ENCODE measurements at places on chromosomes 2 and 18. TPM values are rescaled to one million over a fixed set of nuclear protein-coding genes. Genes with fewer than 3 reads are reported as not detected.

Gene TMEM198
- total RNA-seq = 0.69 TPM

Gene GPR75
- total RNA-seq = 1.9 TPM

Gene DQX1
- 0.52 TPM for total RNA-seq

DNA sequence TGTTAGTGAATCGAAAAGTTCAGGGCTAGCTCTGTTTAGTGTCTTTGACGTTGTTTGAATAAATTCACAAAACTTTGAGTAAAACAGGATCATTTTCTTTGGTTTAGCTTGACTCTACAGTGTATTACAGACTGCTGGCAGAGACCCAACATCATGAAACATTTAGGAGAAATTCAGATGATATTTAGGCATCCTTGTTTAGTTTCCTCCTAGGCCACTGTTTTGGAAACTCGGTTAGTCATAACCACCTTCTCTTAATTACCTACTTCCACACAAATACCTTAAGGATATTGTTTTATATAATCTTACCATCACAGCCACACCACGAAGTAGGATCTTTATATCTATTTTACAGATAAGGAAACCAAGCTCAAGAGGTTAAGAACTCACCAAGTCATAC lies 7.8 kb downstream of the LIMS1 start:
- no peaks in the 10 kb centered on the region for H3K27me3 ChIP-seq
- peaks cover 24% of the 10 kb centered on the region for H3K4me1 ChIP-seq
- H3K4me3 ChIP-seq = no peak overlapping the region
- DNase-seq = no peak

GRCh38 chr18:57270156-57270555 lies 82.2 kb upstream of the ST8SIA3 start:
- H3K27ac ChIP-seq = no peak overlapping the region
- H3K36me3 ChIP-seq = no peaks in the 10 kb centered on the region
- no peak overlapping the region for H3K4me3 ChIP-seq
- no peak for DNase-seq

- H3K27me3 ChIP-seq = peaks cover 9% of the 10 kb centered on the region
- H3K4me1 ChIP-seq = peaks cover 23% of the 10 kb centered on the region
- peak within 1 kb of the TSS; percentile 96 for H3K27ac ChIP-seq
- peak; percentile 72 for DNase-seq
Measured at GRCh38 chr2:176269319-176270099, at the start of gene MTX2. MTX2 (plus strand) TSS chr2:176269442; CDS start chr2:176269630, 188 bp downstream.

DNA sequence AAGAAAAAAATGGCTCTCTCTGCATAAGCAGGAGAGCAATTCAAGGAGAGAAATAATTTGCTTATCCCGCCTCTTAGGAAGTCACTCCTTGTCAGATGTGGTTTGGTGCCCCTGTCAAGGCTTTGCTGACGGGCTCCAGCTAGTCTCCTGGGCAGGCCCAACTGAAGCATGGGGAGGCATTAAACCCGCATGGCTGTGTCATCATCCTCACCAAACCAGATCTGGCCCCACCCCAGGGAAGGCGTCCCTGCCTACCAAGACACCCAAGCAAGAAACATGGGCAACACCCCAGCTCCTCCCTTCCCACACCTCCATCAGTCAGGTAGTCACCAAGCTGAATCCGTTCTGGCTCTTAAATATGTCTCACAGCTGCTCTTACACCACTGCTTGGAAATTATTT lies 108.0 kb downstream of the SGPP2 start:
- no peak overlapping the region for H3K27ac ChIP-seq
- H3K36me3 ChIP-seq = no peaks in the 10 kb centered on the region
- peaks cover 2% of the 10 kb centered on the region for H3K27me3 ChIP-seq
- DNase-seq = no peak

Data from activated CD4-positive, alpha-beta T cell treated with anti-CD3 and anti-CD28 coated beads, Interleukin-2, amount 10 ng/mL, durations not matched to agents 7 days and 5 days (primary cell).